ENCODE measurements at places on chromosomes 5 and 9.

DNA sequence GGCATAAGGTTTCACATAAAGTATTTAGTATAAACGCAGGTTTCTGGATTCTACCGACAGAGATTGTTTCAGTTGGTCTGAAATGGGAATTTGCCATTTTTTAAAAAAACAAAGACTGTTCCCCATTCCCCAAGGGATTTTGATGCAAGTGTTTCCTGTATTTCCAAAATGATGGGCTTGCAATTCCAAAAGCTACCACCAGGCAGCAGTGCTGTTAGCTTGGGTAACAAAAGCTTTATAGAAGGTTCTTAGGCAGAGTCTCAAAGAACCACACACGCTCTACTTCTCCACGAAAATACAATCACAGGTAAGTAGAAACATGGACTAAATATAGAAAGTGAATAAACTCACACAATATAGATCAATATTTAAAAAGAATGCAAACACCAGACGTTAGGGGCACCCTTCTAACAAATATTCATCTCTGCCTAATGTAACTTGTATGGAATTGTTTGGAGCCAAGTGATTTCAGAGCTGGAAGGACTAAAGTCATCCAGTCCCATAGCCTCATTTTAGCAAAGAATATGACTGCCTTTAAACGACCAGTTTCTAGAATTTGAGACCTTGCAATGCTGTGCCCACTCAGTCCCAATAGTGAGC is 154.3 kb downstream of the SPOCK1 start:
- peak; percentile 48 for DNase-seq

DNA sequence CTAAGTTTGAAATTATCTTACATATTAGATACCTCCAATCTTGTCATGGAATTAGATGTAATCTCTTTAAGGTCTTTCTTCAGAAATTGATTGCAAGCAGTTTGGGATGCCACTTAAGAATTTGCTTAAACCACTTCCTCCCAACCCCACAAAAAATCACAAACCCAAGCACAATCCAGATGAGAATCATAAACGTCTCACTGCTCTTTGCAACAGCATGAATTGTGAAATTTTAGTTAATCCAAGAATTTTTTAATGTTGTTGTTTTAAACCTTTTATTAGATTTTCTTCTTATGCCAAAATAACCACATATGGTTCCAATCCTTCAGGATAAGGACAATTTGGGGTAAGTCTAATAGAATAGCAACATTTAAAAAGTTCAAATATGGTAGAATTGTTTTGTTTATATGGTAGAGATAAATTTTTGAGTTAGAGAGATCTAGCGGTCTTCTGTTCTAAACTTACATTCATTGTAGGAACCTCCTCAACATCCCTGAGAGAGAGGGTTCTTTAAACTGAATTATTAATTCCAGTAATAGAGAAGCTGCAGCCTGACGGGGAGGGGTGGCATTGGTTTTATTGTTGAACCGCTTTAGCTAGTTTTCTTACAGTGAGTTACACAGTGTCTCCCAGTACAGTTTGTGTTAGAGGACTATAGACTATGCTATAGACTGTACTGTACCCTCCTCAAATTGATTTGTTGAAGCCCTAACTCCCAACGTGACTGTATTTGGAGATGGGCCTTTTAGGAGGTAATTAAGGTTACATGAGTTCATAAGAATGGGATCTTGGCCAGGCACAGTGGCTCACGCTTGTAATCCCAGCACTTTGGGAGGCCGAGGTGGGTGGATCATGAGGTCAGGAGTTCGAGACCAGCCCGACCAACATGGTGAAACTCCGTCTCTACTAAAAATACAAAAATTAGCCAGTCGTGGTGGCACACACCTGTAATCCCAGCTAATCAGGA is 24.8 kb upstream of the IL6ST start:
- no peak for DNase-seq

DNA sequence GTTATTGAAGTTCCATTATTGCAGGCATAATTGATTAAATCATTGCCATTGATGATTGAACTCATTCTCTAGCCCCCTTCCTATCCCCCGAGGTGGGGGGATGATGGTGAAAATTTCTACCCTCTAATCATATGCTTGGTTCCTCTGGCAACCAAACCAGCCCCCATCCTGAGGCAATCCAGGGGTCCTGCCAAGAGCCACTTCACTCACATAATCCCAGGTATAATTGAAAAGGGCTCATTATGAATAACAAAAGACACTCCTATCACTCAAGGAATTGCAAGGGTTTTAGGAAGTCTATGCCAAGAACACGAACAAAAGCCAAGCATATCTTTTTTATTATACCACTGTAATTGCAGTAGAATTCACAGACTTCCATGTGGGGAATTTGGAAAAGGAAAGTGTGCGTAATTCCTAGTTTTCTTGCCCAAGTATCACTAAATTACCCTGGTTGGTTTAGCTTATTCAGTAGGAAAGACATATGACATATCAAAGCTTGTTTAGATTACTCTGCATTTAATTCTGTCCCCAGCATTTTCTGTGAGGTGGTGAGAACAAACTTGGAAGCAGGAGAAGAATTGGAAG is 130.7 kb upstream of the TAF11L2 start:
- no peak for DNase-seq

DNA sequence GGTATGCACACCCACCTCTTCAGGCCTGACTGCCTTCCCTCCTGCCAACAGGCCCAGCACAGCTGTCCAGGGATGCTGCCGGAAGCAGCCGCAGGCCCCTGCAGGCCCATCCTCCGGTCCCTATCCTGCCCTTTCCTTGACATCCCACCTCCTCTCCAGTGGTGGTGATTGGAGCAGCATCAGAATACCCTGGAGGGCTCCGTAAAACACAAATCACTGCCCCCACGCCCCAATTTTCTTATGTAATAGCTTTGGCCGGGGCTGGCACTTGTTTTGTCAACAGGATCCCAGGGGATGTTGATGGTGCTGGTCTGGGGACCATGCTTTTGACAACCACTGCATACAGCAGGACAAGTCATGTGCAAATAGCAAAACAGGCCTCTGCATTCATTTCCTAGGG is 274.5 kb downstream of the GADD45G start:
- DNase-seq, result no peak

GRCh38 chr5:85841653-85842052 is 776.1 kb upstream of the COX7C start:
- DNase-seq, result no peak

- no peak for DNase-seq
These were observed 18.0 kb downstream of the DNLZ start for GRCh38 chr9:136345281-136346156.

DNA sequence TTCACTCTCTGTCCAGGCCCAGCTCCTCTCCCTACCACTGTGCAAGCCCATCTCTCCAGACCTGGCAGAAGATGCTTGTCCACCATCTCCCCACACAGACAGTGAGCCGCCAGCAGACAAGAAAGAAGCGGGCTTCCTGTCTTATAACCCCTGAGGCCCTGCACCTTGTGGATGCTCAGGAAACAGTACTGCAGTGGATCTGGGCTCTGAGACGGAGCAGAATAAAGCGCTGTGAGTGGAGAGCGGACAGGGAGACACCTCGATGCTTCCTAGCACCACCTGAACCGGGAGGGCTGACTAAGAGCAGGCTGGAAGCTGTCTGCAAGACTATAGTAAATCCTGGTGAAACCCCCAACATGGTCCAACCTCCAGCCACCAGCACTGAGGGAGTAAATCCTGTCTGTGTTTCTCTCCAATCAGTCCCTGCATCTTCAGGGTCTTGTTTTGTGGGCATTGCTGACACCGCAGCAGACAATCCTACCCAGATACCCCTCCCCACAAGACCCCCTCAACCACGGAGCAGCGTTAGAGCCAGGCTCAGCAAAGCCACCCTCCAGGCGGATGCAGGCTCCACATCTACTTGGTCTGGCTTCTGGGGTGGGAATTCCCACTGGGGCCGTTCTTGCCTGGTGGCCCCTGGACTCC is 18.7 kb downstream of the ORM2 start:
- DNase-seq, result no peak

DNA sequence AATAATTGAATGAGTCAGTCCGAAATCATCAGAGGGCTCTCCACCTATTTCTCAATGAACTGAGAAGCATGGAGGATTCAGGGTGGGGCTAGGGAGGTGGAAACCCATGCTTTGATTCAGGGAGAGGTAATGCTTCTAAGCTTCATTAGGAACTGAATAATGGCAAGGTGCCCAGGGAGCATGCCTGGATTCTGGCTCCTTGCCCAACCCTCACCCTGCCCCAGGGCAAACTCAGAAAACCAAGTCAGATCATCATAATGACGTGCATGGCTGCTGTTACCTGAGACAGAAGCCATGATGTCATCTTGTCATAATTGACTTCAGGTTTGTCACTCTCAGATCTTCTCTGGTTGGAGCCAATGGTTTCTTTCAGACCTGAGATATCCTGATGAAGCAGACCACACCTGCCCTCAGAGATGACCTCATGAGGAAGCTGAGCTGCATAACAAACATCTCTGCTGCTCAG is 199.6 kb downstream of the SYK start:
- DNase-seq, result peak; percentile 37

DNA sequence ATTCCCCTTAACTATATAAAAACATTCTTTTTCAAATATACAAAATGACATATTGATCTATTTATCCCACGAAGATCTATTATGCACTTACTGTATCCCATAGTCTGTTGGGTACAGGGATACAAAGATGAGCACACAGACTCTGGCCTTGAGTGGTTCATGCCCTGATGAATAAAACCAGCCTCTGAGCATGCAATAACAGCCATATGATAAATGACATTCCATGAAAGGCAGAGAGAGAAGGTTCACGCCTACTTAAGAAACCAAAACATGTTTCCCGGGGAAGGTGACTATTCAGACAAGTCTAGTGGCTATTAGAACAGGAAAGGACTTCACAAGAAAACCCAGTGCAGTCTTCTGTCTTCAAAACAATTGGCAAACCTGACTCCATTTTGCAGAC is 406.2 kb upstream of the BRINP1 start:
- DNase-seq, result no peak

DNA sequence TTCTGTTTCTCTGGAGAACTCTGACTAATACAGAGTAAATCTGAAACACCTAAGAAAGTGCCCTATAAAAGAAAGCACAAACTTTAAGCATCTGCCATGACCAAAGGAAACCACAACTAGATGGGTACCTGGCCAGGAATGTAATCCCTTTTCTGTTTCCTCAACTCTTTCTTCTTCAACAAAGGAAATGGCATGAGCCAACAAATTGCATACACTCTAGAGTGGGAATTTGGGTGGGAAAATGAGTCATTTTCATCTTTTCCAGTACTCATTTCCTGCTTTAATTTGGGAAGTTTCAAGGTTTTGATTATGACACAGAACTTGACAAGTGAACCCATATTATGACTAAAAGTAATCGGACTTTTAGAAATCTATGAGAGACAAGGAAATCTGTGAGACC is 349.2 kb upstream of the RORB start:
- no peak for DNase-seq

DNA sequence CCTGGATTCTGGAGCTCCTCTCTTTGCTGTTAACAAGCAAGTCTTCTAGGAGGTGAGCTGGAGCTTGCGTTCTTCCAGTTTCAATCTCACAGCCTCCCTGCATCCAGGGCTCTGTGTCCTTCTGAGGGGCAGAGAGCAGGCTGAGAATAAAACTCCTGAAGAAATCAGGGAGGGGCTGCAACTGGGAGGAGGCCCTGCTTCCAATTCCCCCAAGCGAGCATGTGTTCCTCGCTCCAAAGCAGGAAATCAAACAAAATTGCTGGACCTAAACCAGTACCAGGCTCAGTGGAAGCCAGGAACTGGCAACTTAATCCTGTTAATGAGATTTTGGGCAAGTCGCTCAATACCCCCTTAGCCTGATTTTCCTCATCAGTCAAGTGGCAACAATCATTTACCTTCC is 181.8 kb downstream of the ASTN2 start:
- no peak for DNase-seq

- DNase-seq, result no peak
These were observed 94.8 kb downstream of the ARRDC3 start for GRCh38 chr5:91288118-91288916.

DNA sequence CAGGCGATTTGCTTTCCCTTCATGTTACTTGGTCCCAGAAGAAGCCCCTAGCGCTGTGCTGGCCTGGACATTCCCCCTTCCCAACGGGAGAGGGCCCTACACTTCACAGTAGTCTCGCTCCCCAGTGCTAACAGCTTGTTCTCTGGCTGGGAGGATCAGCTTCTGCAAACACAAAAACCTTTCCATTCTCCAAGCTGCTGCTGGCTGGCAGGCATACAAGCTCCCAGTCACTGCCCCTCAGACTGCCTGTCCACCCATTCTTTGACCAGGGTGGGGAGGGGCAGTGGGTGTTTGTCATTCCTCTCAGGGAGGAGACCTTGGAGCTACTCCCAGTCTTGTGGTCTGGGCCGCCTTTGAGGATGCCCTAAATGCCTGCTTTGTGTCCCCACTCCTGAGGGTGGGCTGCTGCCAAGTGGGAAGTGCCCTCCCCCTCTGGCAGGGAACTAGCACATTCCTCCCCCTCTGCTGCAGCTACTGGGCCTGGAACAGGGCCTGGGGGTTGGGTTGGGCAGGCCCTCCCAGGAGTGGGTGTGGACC is 20.8 kb downstream of the ENHO start:
- DNase-seq, result peak; percentile 72

DNA sequence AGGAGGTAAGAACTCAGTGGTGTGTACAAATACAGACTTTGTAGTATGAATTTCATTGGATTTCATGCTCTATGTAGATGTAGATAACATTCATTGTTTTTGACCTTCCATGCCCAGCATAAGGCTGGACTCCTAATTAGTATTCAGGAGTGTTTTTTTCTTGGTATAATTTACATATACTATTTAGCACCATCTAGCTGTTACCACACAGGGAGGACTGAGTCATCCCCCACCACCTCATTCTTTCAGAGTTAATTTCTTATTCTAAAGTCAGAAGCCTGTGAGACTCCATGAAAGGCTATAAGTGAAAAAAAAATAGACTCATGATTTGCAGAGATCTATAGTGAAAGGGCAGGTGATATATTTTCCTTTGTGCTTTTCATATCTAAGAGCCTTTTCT is 555.0 kb downstream of the PRR16 start:
- no peak for DNase-seq

DNA sequence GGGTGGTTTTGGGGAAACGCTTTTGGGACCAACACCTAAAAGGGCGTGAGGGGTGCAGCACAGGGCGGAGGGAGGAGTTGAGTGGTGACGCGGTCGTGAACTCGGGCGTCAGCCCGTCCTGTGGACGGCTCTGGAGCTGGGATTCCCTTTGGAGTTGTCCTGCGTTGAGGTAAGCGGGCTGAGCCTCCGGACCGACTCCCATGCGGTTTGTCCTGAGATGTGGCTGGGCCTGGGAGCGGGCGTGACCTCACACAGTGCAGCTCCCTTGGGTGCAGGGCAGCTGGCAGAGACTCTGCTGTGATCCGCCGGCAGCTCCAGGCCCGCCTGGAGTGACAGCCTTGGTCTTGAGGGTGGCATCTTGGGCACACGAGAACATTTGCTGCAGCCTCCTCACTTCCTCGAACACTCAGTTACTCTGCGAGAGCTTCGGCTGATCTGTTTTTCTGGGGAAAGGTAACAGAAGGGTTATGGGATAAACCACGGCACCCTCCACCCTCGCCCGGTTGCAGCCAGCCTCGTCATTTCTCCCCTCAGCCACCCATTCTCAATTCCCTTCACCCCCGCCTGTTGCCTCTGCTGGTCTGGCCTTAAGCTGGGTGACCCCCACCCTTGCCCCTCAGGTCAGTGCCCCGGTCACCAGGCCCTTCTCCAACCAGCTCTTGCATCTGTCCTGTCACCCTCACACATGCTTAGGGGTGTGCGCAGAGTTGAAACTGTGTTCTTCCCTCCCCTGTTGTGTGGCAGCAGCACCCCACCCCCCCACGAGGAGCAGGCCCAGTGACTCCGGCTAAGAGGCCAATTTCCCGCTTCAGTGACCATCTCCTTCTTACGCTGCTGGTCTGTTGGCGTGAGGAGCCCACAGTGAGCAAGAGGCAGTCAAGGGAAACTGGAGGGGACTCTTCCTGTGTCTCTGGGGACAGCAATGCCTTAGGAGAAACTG is 94.2 kb upstream of the COL5A1 start:
- no peak for DNase-seq
